CD4-positive, alpha-beta T cell treated with Interleukin-6 for 4 hours (primary cell): ENCODE measurements at places on chromosomes 7 and 10.

- no peak for DNase-seq
These were observed 359.4 kb downstream of the TCERG1L start for GRCh38 chr10:130952086-130952485.

GRCh38 chr7:2680792-2681490 is 7.1 kb upstream of the AMZ1 start:
- peak; percentile 72 for DNase-seq

- DNase-seq: no peak
These were observed 61.8 kb downstream of the SHH start for GRCh38 chr7:155750255-155751125.

DNA sequence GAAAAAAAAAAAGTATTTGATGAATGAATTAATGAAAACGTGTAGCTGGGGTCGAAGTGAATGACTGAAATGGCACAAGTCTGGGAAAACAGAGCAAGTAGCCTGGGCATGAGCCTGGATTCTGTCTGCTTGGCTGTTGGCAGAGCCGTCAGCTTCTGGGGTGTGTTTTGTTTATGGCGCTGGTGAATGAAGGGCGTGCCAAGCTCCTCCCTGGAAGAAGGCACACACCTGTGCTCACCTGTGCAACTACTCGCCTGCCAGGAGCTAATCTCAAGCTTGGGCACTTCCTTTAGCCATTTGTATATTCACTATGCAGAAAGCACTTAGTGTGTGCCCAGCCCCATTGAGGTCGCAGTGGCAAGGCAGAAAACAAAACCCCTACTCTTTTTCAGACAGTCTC is 74.1 kb downstream of the GTF2IRD1 start:
- no peak for DNase-seq

- no peak for DNase-seq
These were observed 104.7 kb downstream of the GPR85 start for GRCh38 chr7:112981966-112982365.

DNA sequence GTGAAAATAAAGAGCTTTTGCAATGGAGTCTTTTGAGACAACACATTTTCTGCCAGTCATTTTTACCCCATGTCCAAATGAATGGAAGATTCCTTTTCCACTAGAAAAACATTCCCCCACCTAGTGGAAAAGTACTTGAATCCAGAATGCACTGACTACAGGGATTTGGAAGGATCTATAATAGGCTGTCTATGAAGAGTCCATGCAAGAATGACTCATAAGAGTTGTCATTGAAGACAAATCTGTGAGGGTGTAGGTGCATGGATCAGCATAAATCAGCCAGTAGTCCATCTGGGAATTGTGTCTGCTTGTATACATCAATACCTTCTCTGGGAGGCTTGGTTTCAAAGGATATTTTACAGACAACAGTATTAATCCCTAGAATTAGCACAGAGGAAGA is 32.5 kb upstream of the TRUB1 start:
- no peak for DNase-seq

DNA sequence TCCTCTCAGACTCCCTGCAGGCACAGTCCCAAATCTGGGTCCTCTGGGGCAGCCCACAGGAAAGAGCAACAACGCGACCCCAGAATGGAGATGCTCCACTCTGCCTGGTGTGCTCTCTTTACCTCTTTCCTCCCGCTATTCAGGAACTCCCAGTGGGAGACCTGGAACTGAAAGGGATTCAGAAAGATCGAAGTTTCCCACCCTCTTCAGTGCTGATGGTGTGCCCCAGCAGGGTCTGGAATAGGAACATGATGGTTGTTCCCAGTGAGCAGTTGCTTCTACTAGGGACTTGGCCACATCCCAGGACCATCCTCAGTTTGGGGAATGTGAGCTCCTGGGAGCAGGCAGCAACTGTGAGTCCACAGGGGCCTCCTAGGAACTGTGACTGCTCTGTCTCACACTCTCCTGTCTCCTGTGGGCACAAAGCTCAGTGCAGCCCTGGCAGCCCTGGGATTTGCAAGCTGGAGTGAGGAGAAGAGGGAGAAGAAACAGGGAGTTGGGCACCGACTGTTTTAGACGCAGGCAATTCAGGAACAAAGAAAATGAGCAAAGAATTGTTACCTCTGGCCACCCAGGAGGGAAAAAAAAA is 17.9 kb downstream of the OR6V1 start:
- no peak for DNase-seq

DNA sequence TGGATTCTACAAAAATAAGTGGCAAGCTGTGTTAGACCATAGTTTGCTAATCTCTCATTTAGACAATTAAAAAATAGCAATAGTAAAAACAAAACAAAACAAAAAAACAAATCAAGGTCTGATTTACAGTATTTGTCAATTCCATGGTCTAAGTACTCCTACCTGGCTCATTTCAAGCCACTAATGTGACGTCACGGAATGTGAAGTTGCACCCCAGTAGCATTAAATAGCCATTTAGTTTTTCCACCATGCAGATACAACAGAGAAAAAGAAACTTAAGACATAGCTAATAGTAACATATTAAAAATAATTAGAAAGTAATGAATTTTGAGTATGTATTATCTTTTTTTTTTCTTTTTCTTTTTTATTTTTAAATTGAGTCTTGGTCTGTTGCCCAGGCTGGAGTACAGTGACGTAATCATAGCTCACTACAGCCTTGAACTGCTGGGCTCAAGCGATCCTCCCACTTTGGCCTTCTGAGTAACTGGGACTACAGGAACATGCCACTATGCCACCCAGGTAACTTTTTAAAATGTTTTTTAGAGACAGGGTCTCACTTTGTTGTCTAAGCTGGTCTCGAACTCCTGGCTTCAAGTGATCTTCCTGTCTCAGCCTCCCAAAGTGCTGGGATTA is 101.2 kb downstream of the MKX start:
- no peak for DNase-seq
